ENCODE measurements at places on chromosomes 13 and 19. TPM values are rescaled to one million over a fixed set of nuclear protein-coding genes. Genes with fewer than 3 reads are reported as not detected.

- no peaks in the 10 kb centered on the region for H3K27me3 ChIP-seq
- H3K36me3 ChIP-seq, result peaks cover 11% of the 10 kb centered on the region
- H3K4me3 ChIP-seq, result no peak overlapping the region
- no peaks in the 10 kb centered on the region for H3K4me1 ChIP-seq
- no peak overlapping the region for H3K27ac ChIP-seq
These were observed 11.1 kb upstream of the TDRD12 start for GRCh38 chr19:32708457-32708856.

GRCh38 chr19:51321799-51322198, 10.4 kb downstream of the IGLON5 start:
- no peak overlapping the region for H3K4me3 ChIP-seq
- no peak for DNase-seq
- H3K4me1 ChIP-seq, result no peaks in the 10 kb centered on the region
- H3K36me3 ChIP-seq, result no peaks in the 10 kb centered on the region

DNA sequence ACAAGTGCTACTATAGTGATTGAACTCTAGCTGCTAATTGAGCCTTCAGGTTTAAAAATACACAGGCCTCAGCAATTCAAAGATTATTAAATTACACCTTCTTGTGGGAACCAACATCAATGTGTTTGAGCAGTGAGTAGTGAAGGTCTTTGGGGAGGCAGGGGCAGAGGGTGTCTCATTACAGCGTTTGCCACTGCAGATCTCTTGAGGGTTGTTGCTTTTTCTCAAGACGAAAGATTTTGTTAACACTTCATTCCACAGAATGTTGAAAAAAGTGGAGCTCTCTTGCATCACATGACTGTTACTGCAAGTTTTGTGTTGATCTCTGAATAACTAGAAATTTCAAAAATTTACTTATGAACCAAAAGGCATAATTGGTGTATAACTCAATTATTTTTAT, 253.6 kb downstream of the ATP8A2 start:
- DNase-seq, result no peak
- no peaks in the 10 kb centered on the region for H3K36me3 ChIP-seq
- H3K27ac ChIP-seq, result no peak overlapping the region
- no peak overlapping the region for H3K4me3 ChIP-seq
- H3K27me3 ChIP-seq, result no peaks in the 10 kb centered on the region
- H3K4me1 ChIP-seq, result no peaks in the 10 kb centered on the region

GRCh38 chr19:58450856-58451357, 515 bp upstream of the ZNF324B start:
- H3K4me3 ChIP-seq, result peak overlapping the region; percentile 81
- no peak for DNase-seq
- no peaks in the 10 kb centered on the region for H3K27me3 ChIP-seq
- H3K4me1 ChIP-seq, result peaks cover 11% of the 10 kb centered on the region

GRCh38 chr13:51612867-51613266, 28.6 kb downstream of the WDFY2 start:
- DNase-seq, result no peak
- H3K36me3 ChIP-seq, result peaks cover 2% of the 10 kb centered on the region
- H3K4me1 ChIP-seq, result peaks cover 4% of the 10 kb centered on the region

GRCh38 chr13:88376760-88377388, 705.7 kb downstream of the SLITRK5 start:
- H3K36me3 ChIP-seq, result no peaks in the 10 kb centered on the region
- no peaks in the 10 kb centered on the region for H3K4me1 ChIP-seq
- no peak overlapping the region for H3K4me3 ChIP-seq
- H3K27me3 ChIP-seq, result no peaks in the 10 kb centered on the region
- DNase-seq, result no peak

- H3K27ac ChIP-seq, result peak overlapping the region; percentile 80
- H3K4me1 ChIP-seq, result peaks cover 26% of the 10 kb centered on the region
- DNase-seq, result no peak
- no peaks in the 10 kb centered on the region for H3K27me3 ChIP-seq
- H3K36me3 ChIP-seq, result peaks cover 18% of the 10 kb centered on the region
These were observed 1.0 kb downstream of the GADD45GIP1 start for GRCh38 chr19:12955996-12956395.

- H3K4me1 ChIP-seq, result peaks cover 66% of the 10 kb centered on the region
- H3K27me3 ChIP-seq, result no peaks in the 10 kb centered on the region
- peak overlapping the region; percentile 13 for H3K27ac ChIP-seq
- H3K4me3 ChIP-seq, result no peak overlapping the region
- peaks cover 5% of the 10 kb centered on the region for H3K36me3 ChIP-seq
- no peak for DNase-seq
These were observed 11.0 kb downstream of the MOB3A start for GRCh38 chr19:2084993-2085720.

- H3K4me3 ChIP-seq, result no peak overlapping the region
- DNase-seq, result no peak
- H3K27me3 ChIP-seq, result no peaks in the 10 kb centered on the region
- no peak overlapping the region for H3K27ac ChIP-seq
These were observed 27.3 kb downstream of the TM9SF2 start for GRCh38 chr13:99528547-99528946.

DNA sequence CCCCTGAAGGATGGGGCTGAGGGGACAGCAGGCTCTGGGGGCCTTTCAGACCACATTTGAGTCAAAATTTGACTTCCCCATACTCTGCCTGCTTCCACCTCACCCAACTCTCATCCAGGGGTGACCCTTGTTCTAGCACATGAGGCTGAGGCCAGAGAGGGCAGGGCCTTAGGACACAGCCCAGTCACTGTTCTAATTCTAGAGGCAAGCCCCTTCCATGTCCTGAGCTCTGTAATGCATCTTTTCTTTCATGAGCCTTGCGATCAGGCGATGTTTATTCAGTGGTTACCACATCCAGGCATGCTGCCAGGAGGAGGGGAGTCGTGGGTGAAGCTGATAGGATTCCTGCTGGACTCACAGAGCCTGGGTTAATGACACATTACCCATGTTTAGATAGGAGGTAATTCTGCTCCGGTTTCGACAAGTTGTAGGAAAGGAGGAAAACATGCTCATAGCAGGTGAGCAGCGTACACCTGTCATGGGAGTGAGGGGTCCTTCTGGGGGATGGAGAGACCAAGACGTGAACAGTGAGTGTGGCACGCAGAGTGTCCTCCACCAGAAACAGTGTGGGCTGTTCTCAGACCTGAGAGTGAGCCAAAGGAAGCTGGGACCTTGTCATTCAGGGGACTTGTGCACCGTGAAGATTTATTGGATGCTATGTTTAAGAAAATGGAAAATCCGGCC, 9.3 kb downstream of the RPS9 start:
- peaks cover 27% of the 10 kb centered on the region for H3K36me3 ChIP-seq
- no peaks in the 10 kb centered on the region for H3K4me1 ChIP-seq
- H3K27me3 ChIP-seq, result no peaks in the 10 kb centered on the region
- DNase-seq, result no peak
- H3K27ac ChIP-seq, result peak overlapping the region; percentile 44

GRCh38 chr13:109565877-109566276, 220.5 kb downstream of the IRS2 start:
- no peaks in the 10 kb centered on the region for H3K4me1 ChIP-seq
- no peaks in the 10 kb centered on the region for H3K36me3 ChIP-seq
- DNase-seq, result no peak
- no peaks in the 10 kb centered on the region for H3K27me3 ChIP-seq
- H3K27ac ChIP-seq, result no peak overlapping the region

- no peak for DNase-seq
- no peaks in the 10 kb centered on the region for H3K27me3 ChIP-seq
- H3K4me3 ChIP-seq, result no peak overlapping the region
- H3K27ac ChIP-seq, result no peak overlapping the region
- H3K4me1 ChIP-seq, result no peaks in the 10 kb centered on the region
- H3K36me3 ChIP-seq, result no peaks in the 10 kb centered on the region
These were observed 329.7 kb downstream of the UQCRFS1 start for GRCh38 chr19:28883241-28883693.

DNA sequence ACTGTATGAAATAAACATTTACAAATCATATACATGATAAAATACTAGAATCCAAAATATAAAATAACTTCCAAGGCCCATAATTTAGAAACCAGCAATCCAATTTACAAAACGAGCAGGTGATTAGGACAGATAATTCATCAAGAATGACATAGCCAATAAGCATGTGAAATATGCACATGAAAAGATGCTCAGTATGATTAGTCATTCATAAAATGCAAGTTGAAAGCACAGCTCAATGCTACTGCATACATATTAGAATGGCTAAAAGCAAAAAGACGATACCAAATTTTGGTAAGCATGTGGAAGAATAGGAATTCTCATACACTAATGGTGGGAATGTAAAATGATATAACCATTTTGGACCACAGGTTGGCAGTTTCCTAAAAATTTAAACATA, 837.2 kb upstream of the MIR17HG start:
- H3K27me3 ChIP-seq, result no peaks in the 10 kb centered on the region
- H3K36me3 ChIP-seq, result no peaks in the 10 kb centered on the region
- no peak for DNase-seq
- no peak overlapping the region for H3K27ac ChIP-seq
- H3K4me3 ChIP-seq, result no peak overlapping the region

Gene NCAN
- not detected for polyA plus RNA-seq

Gene ALDH16A1
- 9.8 TPM for polyA plus RNA-seq

All from keratinocyte (primary cell).